Right lobe of liver (tissue), 6 donors: ENCODE measurements at places on chromosomes 11 and 22. TPM values are rescaled to one million over a fixed set of nuclear protein-coding genes. Genes with fewer than 3 reads are reported as not detected.

TNNI2 gene
- total RNA-seq: not detected

GRCh38 chr22:23192558-23192957 is 12.2 kb downstream of the BCR start:
- no peak for DNase-seq

ZBTB44 gene
- total RNA-seq: 16.9 TPM

DNA sequence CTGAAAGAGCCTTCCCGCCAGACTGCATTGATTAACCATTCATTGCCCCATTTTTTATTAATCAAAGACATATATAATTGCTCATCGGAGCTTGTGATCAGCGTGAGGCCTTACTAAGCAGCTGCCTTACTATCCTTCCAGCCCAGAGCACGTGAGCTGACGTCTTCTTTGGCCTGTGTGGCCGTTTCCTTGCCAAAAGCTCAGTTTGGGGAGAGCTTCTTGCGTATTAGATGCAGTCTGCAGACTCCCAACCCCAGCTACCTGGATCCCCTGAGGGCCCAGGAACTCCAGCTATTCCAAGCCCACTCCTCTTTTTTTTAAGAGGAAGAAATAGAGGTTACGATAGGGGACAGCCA is 784 bp upstream of the SLC43A3 start:
- peak; percentile 75 for DNase-seq

- no peak for DNase-seq
Measured at GRCh38 chr11:85539740-85540139, 87.4 kb downstream of the DLG2 start.

- no peak for DNase-seq
Measured at GRCh38 chr11:8408151-8408941, 144.7 kb upstream of the LMO1 start.

CTSW gene
- total RNA-seq: 1.2 TPM

DNA sequence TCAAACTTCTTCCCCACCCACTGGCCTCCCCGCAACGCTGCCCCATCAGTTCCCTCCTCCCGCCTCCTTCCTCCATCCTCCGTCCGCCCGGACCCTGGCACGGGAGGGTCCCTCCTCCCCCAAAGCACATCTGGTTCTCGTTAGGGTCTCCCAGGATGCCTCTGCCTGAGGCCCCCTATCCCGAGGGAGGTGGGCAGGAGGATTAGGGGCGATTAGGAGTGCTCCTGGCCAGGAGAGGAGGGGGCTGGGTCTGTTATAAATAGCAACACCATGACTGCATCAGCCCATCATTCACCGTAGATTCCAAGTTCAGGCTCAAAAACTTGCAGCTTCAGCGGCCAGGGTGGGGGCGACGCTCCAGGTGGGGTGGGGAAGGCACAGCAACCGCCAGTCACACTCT is 10.4 kb downstream of the MYRF start:
- no peak for DNase-seq

SMIM35 gene
- total RNA-seq: not detected

DNA sequence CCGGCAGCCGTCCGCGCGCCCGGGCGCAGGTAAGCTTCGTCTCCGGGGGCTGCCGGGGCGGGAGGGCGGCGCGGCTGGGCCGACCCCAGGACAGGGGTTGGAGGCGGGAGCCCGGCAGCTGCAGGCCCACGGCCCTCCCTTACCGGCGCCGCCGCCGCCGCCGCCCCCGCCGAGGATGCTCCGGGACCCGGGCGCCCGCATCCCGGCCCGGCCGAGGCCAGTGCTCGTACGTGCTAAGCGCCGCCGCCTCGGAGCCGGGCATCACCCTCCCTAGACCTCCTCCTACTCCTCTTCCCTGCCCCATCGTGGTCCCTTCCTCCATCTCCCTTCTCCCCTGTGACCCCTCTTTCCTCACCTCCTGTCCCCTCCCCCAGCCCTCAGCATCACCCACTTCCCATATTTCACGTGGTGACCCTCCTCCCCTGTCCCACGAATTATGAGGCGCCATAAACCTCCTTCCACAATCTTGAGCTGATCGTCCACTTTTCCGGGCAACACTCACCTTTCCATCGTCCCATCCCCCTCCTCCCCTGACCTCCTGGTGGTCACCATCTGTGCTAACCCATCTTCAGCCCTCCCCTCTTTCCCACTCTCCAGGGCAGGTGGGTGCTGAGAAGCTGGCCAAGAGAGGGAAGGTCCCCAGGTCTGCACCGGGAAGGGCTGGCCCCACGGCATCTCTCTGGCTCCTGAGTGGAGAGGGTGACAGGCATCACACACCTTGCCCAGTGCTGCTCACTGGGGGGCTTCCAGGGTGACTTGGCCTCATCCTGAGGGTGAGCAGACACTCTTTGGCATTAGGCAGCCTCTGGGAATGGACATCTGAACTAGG is 612 bp downstream of the ASPHD2 start:
- DNase-seq: no peak

LMO1 gene
- total RNA-seq: not detected

MFRP gene
- not detected for total RNA-seq

GRCh38 chr11:117597071-117597470 is 199.9 kb downstream of the DSCAML1 start:
- DNase-seq: no peak

OR5B21 gene
- total RNA-seq: not detected

- DNase-seq: no peak
Measured at GRCh38 chr11:35170503-35170902, 31.5 kb downstream of the CD44 start.

KCTD14 gene
- total RNA-seq: 4.8 TPM

DNA sequence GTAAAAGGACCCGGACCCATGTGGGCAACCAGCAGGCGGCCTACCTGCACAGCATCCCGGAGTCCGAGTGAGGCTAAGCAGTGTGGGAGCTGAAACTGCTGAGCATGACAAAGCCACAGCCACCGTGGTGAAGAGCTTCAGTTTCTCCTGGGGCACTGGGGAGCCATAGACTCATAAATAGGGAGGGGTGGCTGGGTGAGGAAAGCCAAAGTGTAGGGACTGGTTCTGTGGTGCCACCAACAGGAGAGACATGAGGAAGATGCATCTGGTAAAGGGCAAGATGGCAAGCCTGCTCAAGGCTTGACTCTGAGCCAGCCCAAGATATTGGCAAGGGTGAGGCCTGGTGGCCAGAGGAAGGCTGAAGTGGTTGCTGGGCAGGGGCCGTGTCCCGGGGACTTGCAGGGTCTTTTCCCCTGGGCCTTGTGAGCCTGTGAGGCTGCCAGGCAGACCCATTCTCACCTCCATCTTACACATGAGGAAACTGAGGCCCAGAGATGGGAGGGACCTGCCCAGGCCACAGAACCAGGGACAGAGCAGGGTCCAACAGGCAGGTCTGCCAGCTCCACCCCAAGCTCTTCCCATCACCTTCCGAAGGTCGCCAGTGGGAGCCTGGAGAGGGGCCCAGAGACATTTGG is 30.4 kb downstream of the CYTH4 start:
- DNase-seq: no peak

DNA sequence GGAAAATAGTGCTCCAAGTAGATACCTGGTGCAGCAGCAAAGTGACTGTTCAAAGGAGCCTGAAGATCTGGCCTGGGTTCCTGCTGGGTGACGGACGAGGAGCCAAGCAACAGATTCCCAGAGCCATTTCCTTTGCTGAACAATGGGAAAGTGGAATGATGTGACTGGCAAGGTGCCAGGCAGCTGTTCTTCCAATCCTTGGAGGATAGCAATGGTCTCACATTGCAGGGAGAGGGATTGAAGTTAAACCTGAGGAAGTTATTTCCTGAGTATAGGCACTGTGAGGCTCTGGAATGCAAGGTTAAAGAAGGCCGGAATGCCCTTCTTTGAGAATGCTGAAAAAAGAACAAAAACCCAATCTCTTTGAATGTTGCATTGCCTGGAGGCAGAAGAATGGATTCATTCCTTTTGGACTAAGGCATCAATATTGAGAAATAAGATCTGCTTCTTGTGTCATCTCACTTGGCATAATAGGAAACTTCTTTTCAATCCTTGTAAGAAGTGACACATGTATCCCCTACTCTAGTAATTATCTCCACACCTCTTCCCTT is 223.8 kb downstream of the BLID start:
- no peak for DNase-seq

GRCh38 chr22:22896601-22897000 is 9.0 kb downstream of the IGLL5 start:
- no peak for DNase-seq

- no peak for DNase-seq
Measured at GRCh38 chr11:61004761-61005181, 33.3 kb downstream of the CD6 start.

- DNase-seq: no peak
Measured at GRCh38 chr22:23036684-23037428, 33.5 kb upstream of the GNAZ start.

GRCh38 chr22:25837288-25837900 is 95.4 kb downstream of the MYO18B start:
- no peak for DNase-seq

- peak; percentile 57 for DNase-seq
Measured at GRCh38 chr11:32088117-32088941, 2.5 kb upstream of the RCN1 start.

TMEM191C gene
- 0.72 TPM for total RNA-seq
